ENCODE measurements at places on chromosomes 16 and 17.

DNA sequence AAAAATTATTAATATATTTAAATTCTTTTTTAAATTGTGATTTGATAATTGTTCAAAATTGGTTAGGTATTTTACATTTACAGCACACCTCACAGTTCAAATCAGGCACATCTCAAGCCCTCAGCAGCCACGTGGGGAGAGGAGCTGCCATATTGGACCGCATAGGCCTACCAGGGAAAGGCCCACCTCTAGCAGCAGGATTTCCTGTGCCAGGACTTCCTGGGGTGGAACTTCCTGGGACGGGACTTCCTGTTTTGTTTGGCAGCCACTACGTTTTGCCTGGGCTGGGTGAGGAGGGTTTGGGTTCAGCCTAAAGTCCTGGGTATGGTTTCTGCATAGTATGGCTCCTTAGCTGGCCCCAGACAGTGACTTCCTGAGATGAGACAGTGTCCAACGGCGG is 298.5 kb upstream of the FOXF1 start:
- no peak for DNase-seq

- no peak for DNase-seq
Measured at GRCh38 chr17:7406235-7406825, 1.3 kb upstream of the NLGN2 start.

DNA sequence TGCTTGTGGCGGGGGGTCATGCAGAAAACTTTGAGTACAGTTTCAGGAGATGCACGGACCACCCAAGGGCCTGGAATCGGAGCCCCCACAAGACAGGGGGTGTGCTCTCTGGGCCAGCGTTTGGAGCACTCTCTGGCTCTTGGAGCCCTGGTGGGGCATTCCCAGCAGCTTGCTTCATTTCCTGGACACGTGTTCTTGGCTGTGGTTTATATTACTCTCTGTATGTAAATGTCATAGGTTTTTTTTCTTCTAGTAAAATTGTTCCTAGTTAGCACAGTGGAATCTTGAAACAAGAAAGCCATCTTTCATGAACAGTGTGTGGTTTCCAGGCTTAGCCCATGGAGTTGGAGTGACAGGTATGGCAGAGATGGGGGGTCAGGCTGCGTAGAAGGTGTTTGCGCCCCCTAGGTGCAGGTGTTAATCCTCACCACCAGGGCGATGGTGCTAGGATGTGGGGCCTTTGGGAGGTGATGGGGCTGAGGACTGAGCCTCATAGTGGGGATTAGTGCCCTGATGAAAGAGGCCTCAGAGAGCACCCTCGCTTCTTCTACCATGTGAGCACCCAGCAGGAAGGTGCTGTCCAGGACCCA is 79.8 kb downstream of the JPH3 start:
- no peak for DNase-seq

DNA sequence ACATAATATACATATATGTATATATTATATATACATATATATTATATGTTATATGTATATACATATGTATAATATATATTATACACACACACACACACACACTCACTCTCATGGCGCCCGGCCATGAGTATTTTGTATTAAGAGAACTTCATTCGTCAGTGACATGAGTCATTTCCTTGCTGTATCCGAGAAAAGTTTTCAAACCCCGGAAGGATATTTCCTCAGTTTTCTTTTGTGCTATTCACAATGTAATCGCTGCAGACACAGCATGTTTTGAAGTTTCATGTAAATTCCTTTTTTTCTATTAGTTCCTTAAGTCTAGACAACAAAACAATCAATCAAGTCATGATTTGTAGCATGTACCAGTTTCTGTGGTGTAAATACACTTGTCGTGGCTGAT is 33.3 kb downstream of the OR1D5 start:
- DNase-seq = no peak

DNA sequence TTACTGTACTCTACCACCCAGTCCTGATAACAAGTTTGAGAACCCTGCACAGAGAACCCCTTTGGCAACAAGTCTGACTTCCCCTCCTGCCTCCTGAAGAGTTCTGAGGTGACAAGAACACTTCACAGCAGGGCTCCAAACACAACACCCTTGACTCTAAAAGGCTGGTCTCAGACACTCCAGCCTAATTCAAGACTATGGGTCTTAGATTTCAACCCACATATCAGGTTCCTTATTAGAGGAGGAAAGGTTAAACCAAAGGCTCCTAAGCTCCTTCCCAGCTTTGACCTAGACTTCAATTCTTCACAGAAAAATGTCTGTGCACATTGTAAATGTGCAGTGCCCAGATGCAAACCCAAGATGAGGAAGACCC is 23.0 kb downstream of the RANBP10 start:
- no peak for DNase-seq

Data from NCI-H510A treated with DMSO at 0.1 percent for 48 hours (cell line).